ENCODE measurements at places on chromosomes 7 and 10. TPM values are rescaled to one million over a fixed set of nuclear protein-coding genes. Genes with fewer than 3 reads are reported as not detected.
A peak's percentile ranks its signal among the peaks of the same experiment; 100 is the strongest.

Gene PON3
- total RNA-seq = not detected

Gene CD36
- not detected for total RNA-seq

Gene ZNF804B
- total RNA-seq = not detected

Gene NPY
- not detected for total RNA-seq

Gene TAS2R3
- 0.69 TPM for total RNA-seq

Gene RBP4
- total RNA-seq = 1.1 TPM

Gene MMRN2
- total RNA-seq = 2.7 TPM

Gene PDLIM1
- total RNA-seq = 31.3 TPM

DNA sequence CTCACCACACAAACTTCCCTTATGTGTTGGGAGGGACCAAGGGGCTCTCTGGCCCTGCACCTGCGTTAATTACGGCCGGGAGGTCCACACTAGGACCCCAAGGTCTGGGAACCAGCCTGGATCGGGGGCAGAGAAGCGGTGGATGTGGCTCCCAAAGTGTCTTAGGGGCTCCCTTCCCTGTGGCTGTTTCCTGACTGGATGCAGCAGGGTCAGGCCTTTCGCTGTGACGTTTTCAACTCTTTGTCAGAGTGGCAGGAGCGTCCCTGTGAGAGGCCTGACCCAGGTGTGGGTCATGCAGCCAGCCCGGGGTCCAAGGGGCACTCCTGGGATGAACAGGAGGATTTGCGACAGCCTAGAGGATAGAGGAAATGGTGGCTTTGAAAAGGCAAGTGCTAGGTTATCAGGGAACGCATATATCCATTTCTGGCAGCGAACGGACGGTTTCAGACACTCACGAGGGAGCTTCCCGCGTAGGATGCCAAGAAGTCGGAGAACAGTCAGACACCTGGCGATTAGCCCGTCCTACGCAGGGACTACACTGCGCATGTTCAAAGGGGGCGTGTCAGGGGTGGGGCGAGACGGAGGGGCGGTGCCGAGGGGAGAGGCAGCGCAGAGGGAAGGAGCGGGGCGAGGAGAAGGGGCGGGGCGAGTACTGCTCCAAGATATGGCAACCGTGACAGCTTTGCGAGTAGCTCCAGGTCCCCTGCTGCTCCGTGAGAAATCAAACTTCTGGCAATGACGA lies 46.2 kb upstream of the ZNF716 start:
- DNase-seq = no peak

GRCh38 chr10:122671355-122671754 lies 28.3 kb downstream of the C10orf120 start:
- DNase-seq = no peak

DNA sequence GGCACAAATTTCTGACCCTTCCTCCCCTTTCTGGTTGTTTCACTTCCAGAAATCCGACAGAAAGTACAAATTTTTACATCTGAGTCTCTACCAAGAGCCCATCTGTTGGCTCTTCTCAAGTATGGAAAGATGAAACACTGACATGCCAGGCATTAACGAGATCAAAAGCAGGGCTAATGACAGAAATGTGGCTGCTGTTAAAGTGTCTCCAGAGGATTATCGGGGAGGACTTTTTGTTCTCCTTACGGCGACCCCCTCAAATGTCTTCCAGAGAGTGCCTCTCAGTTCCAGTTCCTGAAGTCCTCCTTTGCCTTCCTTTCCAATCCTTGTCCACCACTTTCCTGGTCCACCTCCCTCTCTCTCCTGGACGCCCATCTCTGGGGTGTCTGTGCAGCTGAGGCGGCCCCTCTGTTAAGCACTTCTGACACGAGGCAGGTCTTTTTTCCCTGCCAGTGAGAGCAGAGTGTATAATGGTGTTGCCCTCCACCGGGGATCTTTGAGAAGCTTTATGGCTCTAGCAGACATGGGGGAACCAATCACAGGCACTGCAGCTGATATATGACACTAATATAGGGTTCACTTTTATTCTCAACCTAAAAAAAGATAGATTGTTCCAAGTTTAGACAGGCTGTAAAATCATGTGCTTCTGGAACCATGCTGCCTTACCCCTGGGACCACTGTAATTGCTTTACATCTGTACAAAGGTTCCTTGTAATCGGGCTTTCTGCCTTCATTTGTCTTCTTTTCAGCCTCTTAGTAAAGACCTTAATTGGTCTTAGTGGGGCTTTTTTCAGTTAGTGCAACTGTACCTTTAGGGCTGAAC lies 757.1 kb downstream of the AUTS2 start:
- DNase-seq = no peak

DNA sequence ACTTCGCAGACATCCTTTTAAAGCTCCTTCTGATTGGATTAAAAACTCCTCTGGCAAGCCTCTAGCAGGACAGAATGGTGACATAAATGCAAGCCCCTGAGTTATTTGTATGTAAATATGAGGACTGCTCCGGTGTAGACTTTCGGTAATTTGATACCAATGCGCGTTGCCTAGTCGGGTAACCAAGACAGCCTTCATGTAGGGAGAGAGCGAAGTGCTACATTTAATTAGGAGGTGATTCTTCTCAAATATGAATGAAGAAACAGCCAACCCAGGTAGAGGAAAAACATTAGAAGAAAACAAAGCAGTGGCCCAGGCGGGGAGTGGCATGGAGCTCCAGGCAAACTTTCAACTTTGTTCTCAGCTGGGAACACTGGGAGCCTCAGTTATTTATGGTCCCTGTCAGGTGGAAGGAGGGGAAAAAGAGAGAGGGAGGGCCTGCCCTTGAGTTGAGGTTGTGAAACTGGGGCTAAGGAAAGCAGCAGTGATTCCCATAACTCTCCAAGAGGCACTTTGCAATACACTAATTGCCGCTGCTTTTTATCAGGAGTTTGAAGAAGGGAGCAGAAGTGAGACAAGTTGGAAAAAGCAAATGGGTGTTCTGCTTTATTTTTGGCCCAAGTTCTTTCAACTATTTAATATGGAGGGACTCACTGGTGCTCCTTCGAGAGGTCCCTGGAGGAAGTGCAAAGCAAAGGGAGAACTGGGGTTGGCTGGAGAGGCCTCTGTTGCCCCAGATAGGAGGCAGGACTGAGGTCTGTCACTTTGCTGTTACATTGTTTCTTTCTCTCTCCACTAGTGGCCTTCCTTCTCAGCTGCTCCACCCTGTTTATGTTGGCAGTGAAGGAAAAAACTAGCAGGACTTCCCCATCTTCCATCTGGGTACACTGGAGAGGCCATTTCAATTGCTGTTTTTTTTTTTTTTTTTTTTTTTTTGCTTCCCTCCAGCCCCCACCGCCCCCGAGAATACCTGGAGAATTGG lies 234.6 kb upstream of the CCDC6 start:
- peak; percentile 44 for DNase-seq

DNA sequence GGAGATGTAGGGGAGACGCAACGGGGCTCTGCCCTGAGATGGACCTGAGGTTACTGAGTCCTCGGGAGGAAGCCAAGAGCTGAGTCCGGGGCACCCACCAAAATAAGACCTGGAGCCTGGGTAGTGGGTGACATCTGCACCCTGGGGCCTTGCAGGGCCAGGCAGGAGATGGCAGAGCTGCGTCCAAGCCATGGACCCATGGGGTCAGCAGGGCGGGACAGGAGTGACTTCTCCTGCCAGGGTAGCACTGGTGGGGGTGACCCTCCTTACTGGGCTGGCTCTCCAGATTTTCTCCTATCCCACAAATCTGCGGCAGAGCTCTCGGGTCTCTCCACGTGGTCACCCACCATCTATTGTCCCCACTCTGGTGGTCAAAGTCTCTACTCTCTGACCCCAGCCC lies 2.1 kb downstream of the GHRHR start:
- no peak for DNase-seq

DNA sequence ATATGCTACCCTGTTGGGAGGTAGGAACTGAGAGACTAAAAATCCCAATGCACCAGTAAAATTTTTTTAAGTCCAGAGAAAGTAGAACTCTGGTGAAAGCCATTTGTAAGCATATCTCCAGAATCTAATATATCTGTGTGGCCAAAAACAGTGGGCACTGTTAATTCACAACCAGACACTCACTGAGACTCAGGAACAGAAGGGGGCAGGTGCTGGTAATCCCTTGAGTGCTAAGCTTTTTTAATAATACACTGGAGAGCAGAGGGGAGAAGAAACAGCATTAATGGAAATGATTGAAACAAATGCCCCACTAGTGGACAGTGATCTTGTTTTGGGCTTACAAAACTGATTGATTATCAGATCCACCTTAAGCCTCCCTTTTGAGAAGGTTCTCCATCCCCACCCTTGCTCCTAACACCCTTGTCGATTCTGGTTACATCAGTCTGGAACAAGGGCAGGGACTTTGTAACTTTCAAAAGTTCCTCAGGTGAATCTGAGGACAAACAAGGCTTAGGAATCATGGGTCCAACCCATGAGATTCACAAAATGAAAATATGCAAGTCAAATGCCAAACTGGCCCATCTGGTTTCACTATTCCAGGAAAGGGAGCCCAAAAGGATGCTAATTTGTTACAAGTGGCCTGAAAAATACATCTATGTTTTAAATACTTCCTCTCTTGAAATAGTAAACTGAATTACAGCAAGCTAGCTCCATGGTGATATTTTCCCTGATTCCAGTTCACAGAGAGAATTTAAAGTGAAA lies 29.7 kb downstream of the PLXNA4 start:
- no peak for DNase-seq

DNA sequence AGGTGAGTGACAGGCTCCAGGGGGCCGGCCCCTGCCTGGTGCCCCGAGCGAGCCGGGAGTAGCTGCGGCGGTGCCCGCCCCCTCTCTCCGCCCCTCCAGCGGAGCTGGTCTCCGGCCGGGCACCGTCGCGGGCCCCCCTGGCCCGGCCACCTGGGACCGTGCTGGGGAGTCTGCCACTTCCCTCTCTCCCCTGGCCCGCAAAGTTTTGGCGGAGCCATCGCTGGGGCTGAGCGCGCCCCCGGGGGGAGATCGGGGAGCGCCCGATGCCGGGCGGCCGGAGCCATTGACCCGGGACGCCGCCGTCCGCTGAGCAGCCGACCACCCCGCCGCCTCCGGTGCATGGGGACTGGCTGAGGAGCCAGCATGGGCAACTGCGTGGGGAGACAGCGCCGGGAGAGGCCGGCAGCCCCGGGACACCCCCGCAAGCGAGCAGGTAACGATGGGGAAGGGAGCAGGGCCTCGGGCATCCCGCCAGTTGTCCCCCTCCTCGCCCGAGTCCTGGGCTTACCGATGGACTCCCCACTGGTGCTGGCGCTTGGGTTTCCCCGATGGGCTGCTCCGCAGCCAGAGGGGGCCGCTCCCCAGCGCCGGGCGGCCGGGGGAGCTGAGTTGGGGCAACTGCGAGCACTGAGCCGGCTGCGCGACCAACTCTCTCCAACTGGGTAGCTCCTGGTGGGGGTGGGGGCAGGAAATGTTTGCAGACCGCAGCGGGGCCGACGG lies at the start of gene UBTD1:
Gene UBTD1 (plus strand): TSS at position 84 of the 720 bp plus-strand sequence. CDS start 280 bp downstream, at position 364.
- peak; percentile 87 for DNase-seq

GRCh38 chr7:70680743-70681468 lies 451.0 kb upstream of the GALNT17 start:
- peak; percentile 70 for DNase-seq

DNA sequence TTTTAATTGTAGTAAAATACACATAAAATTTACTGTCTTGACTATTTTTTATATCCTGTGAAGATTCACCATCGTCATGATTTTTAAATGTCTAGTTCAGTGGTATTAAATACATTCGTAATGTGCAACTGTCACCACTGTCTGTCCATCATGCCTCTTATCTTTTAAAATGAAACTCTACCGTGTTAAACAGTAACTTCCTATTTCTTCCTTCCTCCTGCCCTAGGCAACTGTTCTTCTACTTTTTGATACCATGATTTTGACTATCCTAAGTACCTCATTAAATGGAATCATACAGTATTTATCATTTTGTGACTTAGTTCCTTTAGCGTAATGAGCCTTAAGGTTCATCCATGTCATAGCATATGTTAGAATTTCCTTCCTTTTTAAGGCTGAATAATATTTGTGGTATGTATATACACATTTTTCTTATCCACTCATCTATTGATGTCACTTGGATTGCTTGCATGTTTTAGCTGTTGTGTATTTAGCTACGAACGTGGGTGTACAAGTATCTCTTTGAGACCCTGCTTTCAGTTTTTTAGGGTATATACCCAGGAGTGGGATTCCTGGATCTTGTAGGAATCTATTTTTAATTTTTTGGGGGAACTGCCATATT lies 13.5 kb downstream of the SLK start:
- no peak for DNase-seq

GRCh38 chr10:48633381-48634197 lies 28.7 kb upstream of the ARHGAP22 start:
- DNase-seq = no peak

DNA sequence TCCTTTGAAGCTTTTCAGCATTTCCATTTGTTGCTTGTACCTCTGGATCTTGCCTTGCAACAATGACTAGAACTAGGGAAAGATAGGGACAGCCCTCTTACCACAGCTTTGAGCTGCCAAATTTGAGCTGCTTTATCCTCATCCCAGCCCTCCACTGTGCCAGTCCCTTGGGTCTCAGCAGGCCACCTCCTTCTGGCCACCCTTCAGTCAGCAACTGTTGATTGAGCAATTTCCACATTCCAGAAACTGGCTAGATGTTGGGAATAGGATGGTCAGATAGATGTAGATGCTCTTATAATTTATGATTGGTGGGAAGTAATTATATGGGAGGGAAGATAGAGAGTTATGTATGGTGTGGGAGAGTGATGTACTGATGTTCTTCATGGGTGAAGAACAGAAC lies 100.1 kb downstream of the ST7 start:
- no peak for DNase-seq
